Sigmoid colon (tissue), 7 donors: ENCODE measurements at places on chromosomes 16 and 17. TPM values are rescaled to one million over a fixed set of nuclear protein-coding genes. Genes with fewer than 3 reads are reported as not detected.

DNA sequence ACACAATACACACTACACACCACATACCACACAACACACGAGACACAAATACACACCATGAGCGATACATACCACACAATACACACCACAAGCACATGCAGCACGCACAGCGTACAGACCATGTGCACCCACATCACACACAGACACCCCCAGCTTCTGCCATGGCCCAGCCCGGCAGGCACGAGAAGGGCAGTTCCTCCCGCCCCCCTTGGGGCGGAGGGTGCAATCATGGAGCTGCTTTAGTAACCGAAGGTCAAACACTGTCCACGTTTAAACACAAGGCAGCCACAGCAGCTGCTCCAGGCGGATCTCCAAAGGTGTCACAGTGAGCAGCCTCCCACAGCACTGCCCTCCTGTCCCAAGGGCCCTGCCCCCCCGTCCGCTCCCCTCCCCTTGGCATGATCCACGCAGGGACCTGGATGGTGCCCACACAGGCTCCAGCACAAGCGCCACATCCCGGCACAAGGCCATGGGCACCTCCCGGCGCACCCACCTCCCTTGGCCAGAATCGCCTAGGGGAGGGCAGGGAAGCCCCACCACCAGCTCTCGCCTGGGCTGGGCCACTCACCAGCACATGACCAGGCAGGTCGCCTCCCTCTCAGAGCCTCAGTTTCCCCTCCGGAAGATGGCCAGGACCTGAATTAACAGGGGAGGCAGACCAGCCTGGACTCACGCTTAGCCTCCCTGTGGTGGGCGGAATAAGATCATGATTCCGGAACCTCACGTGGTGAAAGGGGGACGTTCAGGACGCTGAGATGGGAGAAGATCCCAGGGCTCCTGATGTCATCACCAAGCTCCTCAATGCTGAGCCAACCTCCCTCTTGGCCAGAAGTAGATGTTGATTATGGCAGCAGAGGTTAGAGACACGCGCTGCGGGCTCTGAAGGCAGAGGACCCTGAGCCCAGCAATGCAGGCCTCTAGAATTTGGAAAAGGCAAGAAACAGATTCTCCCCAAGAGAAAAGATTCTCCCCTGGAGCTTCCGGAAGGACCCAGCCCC, 32.6 kb upstream of the ZNF469 start:
- no peak overlapping the region for H3K27ac ChIP-seq
- no peaks in the 10 kb centered on the region for H3K4me1 ChIP-seq
- H3K27me3 ChIP-seq, result no peaks in the 10 kb centered on the region

The DOC2B gene
- 2.5 TPM for total RNA-seq

GRCh38 chr17:46782250-46782953, 36.1 kb downstream of the WNT3 start:
- no peaks in the 10 kb centered on the region for H3K27me3 ChIP-seq
- H3K36me3 ChIP-seq, result no peaks in the 10 kb centered on the region
- DNase-seq, result no peak
- no peaks in the 10 kb centered on the region for H3K4me1 ChIP-seq
- no peak overlapping the region for H3K27ac ChIP-seq
- no peak overlapping the region for H3K4me3 ChIP-seq

The GP1BA gene
- total RNA-seq, result not detected

- H3K27ac ChIP-seq, result no peak overlapping the region
- H3K27me3 ChIP-seq, result no peaks in the 10 kb centered on the region
- H3K4me1 ChIP-seq, result no peaks in the 10 kb centered on the region
- H3K4me3 ChIP-seq, result no peak overlapping the region
- DNase-seq, result no peak
- no peaks in the 10 kb centered on the region for H3K36me3 ChIP-seq
Observed at GRCh38 chr16:79885320-79885719, 284.8 kb upstream of the MAF start.

DNA sequence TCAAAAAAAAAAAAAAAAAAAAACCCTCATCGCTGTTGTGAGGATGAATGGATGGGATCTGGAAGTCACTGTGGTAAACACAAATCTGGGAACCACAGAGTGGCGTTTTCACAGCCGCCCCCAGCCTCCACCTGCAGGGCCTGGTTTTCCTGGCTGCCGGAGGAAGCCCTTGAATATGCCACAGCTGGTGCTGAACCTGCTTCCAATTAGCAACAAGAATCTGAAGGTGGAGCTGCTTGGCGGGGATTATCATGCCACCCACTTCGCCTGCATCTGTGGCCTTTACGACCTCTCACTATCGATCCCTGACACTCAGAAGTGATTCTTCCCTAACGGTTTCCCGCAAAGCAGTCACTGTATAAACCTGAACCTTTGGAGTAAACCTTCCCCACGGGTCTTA, 16.1 kb downstream of the MRM3 start:
- H3K27ac ChIP-seq, result no peak overlapping the region
- no peak overlapping the region for H3K4me3 ChIP-seq
- peaks cover 12% of the 10 kb centered on the region for H3K36me3 ChIP-seq

The PSMC3IP gene
- total RNA-seq, result 4.6 TPM
